ENCODE measurements at places on chromosomes 4 and X. TPM values are rescaled to one million over a fixed set of nuclear protein-coding genes. Genes with fewer than 3 reads are reported as not detected.

Gene APOO
- total RNA-seq: 47.4 TPM

Gene ADH6
- not detected for total RNA-seq

Gene AR
- 10.2 TPM for total RNA-seq

Gene IL1RAPL1
- not detected for total RNA-seq

Gene PDZD4
- 26.6 TPM for total RNA-seq

Gene UGT2A1
- not detected for total RNA-seq

Gene PABPC1L2A
- total RNA-seq: not detected

Gene EXOC1L
- total RNA-seq: not detected

Gene ASMT
- not detected for total RNA-seq

Gene ARL9
- total RNA-seq: 1.4 TPM

Gene MAGEB1
- not detected for total RNA-seq

Gene USP51
- 1.7 TPM for total RNA-seq

Gene MID1IP1
- total RNA-seq: 25.6 TPM

Gene USP17L21
- total RNA-seq: not detected

Gene SNCA
- total RNA-seq: 7.9 TPM

Gene LDB2
- 8.7 TPM for total RNA-seq

Gene PCYT1B
- 1.0 TPM for total RNA-seq

Gene NDP
- not detected for total RNA-seq

Gene RGN
- 0.18 TPM for total RNA-seq

Gene CT55
- total RNA-seq: not detected

Gene PPP1R2C
- not detected for total RNA-seq

Gene UGT2B10
- not detected for total RNA-seq

Gene SPACA5B
- total RNA-seq: not detected

Gene MAGEA12
- not detected for total RNA-seq

Gene COX7B2
- not detected for total RNA-seq

Gene F8A3
- 5.6 TPM for total RNA-seq

Gene CPLX1
- not detected for total RNA-seq

Gene CDS1
- not detected for total RNA-seq

Gene TRIM61
- not detected for total RNA-seq

Gene GPR82
- total RNA-seq: not detected

Gene PALLD
- 396 TPM for total RNA-seq

Gene MSANTD1
- total RNA-seq: 0.83 TPM

Gene ARHGAP36
- total RNA-seq: not detected

Gene FHIP1A
- total RNA-seq: 0.86 TPM

Gene SPATA18
- 11.9 TPM for total RNA-seq

Gene TRO
- total RNA-seq: 83.2 TPM

Gene CT45A5
- not detected for total RNA-seq

Gene DDIT4L
- 0.78 TPM for total RNA-seq

Gene EDNRA
- 181 TPM for total RNA-seq

Gene UGT2B7
- 0.97 TPM for total RNA-seq

Gene RPL9
- total RNA-seq: 1,144 TPM

Gene GAGE12F
- total RNA-seq: not detected

Gene TRPC5OS
- not detected for total RNA-seq

Gene INTU
- total RNA-seq: 6.0 TPM

Gene DCAF12L2
- total RNA-seq: not detected

Gene CHRDL1
- 0.63 TPM for total RNA-seq

Gene ELF2
- total RNA-seq: 51.0 TPM
